ENCODE measurements at places on chromosomes 1 and 21.
A peak's percentile ranks its signal among the peaks of the same experiment; 100 is the strongest.

GRCh38 chr1:77406661-77407060 lies 124.8 kb downstream of the AK5 start:
- peak; percentile 66 for DNase-seq

GRCh38 chr1:53334781-53335180 lies 6.9 kb upstream of the LRP8 start:
- no peak for DNase-seq

- no peak for DNase-seq
These were observed 43.5 kb downstream of the GBP6 start for GRCh38 chr1:89407360-89407759.

DNA sequence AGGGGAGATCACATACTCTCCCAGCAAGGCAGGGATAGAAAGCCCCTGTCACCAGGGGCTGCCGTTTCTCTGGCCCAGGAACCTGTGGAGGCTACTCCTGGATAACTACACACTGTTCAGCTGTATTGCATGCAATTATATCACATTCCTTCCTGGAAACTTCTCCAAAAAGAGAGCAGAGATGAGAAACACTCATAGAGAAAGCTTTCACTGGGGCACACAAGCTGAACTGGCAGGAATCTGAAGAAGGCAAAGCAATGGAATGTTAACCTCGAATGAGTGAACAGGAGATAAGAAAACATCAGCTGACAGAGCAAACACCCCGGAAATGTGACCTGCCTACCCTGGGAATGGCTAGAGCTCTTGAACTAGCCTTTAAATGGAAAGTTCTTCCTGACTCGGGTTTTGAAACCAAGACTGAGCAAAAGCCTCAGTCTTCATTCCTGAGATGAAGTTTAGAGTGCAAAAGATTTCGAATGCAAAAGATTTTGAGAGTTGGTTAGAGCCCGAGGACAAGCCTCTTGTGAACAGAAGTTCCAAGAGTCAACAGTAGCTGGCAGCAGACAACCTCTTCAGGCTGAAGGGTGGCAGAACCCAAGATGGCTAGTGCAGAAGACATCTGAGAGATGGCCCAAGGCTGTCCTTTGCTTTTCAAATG lies 32.3 kb downstream of the CCN1 start:
- DNase-seq, result no peak

DNA sequence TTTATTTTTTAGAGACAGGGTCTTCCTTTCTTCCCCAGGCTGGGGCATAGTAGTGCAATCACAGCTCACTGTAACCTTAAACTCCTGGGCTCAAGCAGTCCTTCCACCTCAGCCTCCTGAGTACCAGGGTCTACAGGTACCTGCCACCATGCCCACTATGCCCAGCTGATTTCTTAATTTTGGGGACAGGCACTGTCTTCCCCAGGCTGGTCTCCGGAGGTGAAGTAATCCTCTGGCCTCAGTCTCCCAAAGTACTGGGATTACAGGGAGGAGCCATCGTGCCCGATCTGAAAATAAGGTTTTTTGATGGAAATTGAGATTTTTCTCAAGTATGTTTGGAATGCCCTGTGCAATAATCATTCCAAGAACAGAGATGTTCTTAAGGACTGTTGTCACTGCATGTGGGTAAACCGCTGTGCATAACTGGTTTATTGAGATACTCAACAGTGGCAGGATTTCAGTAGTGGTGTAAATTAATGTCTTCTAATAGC lies 934 bp upstream of the MSH4 start:
- DNase-seq, result no peak

DNA sequence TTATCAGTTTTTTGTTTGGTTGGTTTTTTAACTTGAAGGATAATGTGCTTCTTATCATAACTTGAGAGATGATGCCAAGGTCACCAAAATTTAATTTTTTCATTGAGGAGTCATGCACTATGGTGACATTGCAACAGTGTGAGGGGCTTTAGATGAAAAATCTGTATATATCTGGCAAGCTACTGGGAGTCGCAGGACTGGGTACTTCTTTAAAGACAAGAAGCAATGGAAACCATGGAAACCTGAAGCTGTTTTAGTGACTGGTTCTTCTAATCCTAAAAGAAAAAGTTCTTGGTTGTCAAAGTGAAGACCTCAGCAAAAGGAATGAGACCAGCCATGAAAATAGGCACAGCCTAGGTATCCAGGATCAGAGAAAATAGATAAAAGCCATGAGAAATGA lies 31.1 kb downstream of the ZC3H11B start:
- DNase-seq, result no peak

DNA sequence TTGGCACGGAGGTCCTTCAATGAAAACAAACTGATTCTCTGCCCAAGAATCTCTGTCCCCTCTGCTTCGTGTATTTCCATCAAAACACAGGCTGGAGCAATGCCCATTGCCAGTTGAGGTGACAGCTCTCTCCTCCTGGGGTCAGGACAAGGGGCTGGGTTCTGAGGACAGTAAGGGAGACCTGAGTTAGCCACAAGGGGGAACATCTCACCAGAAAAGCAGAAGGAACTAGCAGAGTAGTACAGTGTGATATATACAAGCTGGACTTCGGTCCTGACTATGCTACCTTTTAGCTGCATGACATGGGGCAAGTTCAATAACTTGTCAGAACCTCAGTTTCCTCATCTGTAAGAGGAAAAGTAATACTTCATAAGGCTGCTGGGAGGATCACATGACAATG lies 50.3 kb downstream of the SYT2 start:
- no peak for DNase-seq

DNA sequence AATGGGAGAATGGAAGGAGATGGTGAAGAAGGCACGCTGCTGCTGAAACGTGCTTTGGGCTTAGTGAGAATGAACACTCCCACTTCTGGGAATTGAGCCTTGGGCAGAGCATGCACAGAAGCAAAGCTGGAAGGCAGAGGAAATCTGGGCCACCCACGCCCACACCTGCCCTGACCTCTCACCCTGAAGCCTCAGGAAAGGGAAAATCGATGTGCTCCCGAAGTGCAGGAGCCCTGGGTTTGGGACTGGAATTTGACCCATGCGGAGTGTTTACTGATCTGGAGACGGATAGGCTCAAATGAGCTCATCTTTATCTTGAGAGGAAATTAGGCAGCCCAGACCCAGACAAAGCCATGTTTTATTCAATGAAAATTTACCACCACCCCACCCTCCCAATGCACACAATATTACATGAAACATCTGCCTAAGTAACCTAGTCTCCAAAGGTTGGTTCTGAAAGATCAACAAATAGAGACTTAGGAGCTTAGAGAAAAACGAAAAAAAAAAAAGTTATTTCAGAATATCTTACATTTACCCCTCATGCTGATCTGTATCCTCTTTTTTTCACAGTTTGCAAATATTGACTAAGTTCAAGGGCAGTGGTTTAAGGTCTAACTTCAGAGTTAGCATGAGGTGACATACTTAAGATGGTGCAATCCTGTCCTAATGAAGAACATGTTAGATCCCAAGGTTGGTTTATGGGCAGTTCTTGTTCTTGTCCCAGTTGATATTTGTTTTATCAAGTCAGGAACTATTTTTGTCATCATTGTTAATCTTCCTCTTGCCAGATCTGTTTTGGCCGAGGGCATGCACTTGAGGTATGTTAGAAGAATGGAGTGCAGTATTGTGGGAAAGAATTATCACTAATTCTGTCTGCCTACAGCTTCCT lies 63.0 kb downstream of the PROX1 start:
- DNase-seq, result no peak

GRCh38 chr1:226041419-226041818 lies 21.1 kb upstream of the H3-3A start:
- DNase-seq, result no peak

DNA sequence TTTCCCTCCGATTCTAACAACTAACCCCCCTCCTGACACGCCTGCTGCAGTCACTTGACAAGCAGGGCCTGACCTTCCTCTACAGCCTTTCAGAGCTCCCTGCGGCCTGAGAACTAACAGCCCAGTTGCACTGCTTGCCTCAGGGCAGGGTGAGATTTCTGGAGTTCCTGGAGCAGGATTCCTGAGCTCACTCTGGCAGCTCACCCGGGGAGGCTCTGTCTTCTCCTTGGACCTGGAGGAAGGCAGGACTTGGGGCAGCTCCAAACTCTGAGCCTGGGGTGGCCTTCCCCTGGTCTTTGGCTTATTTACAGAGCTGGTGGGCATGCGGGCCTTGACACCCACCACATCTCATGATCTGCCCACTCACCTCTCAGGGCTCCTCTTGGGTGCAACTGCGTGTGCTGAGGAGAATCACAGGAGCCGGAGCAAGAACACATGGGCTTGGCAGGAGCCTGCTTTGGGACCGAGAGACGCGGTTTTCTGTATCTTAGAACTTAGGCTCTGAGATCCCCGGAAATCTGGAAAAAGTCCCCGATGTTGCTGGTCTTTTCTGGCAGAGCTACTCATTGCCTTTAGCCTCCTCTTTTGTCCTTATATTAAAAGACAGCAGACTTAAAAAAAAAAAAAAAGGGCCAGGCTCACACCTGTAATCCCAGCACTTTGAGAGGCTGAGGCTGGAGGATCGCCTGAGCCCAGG lies 13.1 kb upstream of the SLC25A34 start:
- DNase-seq, result no peak

- DNase-seq, result no peak
These were observed 601.7 kb downstream of the NPHP4 start for GRCh38 chr1:5390504-5390903.

- peak; percentile 57 for DNase-seq
These were observed 93.9 kb upstream of the COG2 start for GRCh38 chr1:230548357-230548756.

DNA sequence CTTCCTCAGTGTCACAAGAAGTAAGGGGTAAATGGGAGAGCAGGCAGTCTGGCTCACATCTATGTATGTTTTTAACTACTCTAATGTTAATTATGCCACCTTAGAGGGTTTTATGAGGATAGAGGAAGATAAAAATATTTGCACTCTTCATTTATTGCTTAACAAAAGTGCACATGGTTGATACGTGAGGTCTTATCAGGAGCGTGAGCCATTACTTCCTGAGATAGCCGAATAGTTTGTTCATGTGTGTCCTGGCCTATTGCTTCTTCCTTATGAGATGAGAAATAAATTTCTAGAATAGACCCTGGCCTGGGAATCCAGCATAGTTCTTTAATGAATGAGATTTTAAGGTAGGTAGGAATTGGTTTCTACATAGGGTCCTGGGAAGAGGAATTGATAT lies 471.1 kb upstream of the B3GALT2 start:
- no peak for DNase-seq

DNA sequence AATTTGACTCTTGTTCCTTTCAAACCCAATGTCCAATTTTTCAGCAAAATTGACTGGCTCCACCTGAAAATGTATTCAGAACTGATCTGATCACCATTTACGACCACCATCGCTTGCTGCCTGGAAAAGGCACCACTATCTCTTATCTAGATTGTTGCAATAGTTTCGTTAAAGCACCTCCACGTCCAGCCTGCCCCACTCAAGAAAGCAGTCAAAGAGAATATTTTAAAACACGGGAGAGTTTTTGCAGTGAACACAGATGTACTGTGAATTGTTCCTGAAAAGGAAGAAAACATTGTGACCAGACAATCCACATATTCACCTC lies 4.0 kb upstream of the OR11L1 start:
- DNase-seq, result no peak

- no peak for DNase-seq
These were observed 84.9 kb downstream of the CLEC20A start for GRCh38 chr1:178411756-178412399.

DNA sequence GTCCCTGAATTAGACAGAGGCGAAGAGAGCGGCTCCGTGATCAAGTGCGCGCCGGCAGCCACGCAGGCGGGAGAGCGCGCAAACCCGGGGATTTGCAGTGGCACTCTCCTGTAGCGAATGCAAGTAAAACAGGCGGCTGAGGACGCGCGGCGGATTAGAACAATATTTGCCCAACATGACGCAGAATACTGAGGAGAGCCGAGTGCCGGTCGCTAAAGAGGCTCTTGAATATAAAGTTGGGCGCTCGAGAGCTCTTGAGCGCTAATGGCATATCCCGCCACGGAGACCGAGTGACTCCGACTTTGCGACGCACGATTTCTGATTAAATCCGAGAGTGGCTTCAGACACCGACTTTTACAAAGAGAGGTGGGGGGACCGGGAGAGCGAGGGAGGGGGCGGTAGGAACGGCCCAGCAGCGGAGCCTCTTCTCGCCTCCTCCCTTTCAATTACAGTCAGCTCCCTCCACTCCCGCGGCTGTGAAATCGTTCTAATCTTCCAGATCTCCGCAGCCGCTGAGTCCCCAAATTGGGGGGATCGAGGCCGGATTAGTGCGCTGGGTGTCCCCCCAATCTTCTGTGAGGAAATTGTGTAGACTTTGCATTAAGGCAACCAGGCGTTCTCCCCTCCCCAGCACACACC lies 2.3 kb downstream of the PAX7 start:
- DNase-seq, result peak; percentile 93

DNA sequence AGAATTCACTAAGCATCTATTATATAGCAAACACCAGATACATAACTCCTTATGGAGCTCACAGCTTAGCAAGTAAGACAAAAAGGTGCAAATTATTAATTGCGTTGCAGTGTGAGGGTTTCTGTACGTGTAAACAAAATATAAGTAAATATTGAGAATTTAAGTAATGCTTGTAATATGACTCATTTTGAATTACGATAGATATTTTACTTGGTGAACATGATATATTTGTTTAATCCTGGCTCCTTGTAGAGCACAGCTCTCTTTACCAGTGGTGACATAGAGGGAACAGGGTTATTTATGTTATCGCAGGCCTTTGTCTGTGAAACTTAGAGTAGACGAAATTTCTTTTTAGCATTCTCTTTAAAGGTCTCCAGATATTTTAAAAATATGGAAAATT lies 36.4 kb downstream of the LYPLAL1 start:
- DNase-seq, result no peak

DNA sequence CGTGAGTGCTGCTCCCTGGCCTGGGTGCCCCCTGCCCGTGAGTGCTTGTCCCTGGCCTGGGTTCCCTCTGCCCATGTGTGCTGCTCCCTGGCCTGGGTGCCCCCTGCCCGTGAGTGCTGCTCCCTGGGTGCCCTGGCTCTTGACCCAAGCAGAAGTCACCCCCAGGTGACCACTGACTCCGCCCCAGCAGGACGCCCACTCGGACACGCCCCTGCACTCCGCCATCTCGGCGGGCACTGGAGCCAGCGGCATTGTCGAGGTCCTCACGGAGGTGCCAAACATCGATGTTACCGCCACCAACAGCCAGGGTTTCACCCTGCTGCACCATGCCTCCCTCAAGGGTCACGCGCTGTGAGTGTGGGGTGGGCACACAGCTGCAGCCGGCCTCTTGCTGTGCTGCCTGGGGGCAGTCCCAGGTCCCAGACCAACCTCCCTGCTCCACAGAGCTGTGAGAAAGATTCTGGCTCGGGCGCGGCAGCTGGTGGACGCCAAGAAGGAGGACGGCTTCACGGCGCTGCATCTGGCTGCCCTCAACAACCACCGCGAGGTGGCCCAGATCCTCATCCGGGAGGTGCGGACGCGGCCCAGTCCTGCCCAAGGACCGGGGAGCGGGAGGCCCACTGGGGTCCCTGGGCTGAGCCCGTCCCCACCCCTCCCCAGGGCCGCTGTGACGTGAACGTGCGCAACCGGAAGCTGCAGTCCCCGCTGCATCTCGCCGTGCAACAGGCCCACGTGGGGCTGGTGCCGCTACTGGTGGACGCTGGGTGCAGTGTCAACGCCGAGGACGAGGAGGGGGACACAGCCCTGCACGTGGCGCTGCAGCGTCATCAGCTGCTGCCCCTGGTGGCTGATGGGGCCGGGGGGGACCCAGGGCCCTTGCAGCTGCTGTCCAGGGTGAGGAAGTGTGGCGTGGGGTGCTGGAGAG lies 3.9 kb upstream of the MMP23B start:
- DNase-seq, result no peak
